ENCODE measurements at places on chromosomes 4 and X.

DNA sequence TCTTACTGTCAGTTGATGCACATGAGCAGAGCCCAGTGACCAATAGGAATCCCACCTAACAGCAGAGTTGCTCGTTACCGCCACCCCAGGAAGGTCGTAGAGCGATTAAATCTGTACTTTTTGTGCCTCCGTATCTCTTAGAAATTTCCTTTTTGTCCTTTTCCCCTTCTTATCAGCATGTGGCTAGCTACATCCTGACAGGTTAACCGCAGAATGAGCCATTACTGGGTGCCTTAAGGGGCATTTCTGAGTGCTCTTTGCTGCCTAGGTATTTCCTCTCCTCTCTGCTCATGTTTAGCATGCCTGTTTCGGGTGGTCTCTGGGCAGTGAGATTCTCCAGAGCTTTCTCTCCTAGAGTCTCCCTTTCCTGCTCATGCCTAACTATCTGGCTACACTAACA is 530.5 kb downstream of the FAM133A start:
- DNase-seq: no peak

- no peak for DNase-seq
Measured at GRCh38 chr4:87975466-87975865, at the start of gene SPP1. TSS of gene SPP1 (plus strand) at chr4:87975714. CDS start at chr4:87976896, 1,182 bp downstream.

DNA sequence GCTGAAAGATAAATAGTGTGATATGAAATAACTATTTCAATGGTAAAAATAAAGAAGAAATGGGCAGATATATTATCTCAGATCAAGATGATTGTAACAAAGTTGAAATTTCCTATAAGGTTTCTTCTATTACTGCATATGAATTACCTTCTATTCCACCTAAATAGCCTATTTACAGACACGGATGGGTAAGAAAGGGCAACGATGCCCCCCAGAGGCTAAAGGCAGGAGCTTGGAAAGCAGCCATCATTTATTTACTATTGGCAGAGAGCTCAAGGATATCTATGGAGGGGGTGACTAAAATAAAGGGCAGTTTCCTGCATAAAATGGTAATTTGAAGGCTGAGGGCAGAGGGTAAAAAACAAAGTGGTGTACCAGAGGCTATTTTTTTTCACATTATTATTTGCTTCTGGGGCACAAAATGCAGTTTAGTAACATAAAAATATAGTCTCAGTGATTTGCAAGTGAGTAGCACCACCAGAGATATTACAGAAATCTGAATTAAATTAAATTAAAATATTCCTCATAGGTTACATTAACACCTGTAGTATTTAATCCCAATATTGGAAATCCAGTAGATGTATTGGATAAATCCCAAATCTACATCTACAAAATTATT is 123.1 kb downstream of the BTC start:
- peak; percentile 76 for DNase-seq

DNA sequence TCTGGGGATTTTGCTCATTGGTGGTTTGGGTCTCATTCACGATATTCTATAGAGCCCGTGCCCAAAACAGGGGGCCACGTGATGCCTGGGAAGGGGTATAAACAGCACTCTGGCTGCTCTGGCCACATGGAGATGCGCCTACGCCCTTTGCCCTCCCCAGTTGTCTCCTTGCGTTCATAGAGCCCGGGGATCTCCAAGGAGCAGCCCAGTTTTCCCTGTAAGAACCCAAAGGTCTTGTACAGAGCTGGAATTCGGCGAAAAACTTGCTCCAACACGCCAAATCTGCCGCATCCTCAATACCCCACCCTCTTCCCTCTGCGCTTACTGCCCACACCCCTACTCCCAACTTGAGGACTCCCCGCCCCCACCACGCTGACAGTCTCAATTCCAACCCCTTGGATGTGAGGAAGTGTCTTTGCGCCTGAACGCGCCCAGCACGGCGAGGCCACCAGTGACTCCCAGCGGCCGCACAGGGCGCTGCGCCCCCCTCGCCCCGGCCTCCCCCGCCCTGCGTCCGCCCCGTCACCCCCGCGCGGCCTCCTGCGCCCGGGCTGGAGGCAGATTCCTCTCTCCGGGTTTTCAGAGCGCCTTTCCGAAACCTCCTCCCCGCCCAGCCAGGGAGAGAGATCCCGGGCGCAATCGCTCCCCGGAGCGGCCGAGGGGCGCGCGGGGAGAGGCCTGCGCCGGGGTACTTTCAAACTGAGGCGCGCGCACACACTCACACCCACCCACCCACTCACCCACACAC is at the start of gene NHS:
Gene NHS (plus strand): TSS at position 582 of the 748 bp plus-strand sequence. CDS start 558 bp downstream, outside the sequence.
- peak; percentile 67 for DNase-seq

DNA sequence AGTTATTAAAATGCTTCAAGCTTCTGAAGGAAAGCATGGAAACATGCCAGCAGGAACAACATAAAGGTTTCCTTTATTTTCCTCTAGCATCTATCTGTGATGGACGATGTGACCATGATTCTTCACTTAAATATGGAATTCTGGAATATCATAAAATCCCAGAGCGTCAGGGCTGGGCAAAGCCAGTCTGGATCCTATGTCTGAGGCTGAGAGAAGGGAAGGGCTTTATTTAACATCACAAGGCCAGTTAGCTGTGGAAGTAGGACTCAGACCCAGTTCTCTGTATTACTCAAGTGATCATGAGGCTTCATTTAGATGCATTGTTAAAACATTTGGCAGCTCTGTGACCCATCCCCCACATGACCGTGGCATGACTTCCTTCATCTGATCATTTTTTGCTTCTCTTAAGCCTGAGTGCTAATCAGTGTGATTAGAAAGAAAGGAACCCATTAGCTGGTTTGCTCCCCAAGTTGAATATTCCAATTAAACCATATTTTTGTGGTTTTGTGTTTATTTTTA is 40.9 kb upstream of the EOLA2 start:
- no peak for DNase-seq

DNA sequence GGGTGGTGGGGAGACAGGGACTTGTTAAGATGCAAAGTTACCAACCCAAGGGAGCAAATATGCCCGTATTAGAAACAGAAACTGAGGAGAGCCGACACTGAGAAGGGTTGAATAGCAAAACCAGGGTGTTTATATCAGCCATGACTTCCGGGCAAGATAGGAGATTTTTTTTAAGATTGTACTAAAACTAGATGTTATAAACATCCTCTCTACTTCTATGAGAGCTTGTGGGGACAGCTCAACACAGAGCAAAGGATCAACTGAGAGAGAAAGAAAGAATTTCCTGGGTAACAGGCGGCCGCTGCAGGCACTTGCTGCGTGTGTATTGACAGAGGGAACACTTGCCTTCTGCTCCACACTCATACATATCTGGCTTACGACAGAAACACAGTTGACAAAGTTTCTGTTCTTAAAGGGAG is 49.1 kb upstream of the FBXW7 start:
- no peak for DNase-seq

DNA sequence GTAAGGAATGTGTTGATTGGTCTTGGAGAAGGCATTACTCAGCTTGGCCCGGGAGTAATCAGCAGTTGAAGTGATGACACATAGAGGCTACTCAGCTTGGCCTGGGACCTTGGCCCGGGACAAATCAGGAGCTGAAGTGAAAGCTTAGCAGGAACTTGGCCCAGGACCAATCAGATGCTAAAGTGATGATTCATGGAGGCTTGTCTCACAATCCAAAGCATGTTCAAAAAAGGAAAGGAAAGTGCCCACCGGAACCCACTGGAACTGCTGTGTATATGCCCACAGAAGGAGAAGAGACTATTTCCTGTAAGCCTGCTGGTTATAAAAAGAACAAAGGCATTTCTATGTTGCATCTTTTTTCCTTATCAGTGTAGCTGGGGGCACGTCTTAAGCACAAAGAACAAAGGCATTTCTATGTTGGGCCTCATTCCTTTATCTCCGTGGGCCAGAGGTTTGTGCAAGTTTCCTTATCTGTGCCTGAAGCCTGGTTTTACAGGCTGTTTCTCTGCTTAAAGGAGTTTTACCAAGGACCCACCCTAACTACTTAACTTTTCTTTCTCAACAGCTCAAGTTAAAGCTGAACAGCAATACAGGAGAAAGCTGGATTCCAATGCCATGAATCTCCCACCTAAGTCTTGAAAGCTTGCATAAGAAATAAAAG is 1176.7 kb downstream of the NLGN4X start:
- DNase-seq: peak; percentile 58

DNA sequence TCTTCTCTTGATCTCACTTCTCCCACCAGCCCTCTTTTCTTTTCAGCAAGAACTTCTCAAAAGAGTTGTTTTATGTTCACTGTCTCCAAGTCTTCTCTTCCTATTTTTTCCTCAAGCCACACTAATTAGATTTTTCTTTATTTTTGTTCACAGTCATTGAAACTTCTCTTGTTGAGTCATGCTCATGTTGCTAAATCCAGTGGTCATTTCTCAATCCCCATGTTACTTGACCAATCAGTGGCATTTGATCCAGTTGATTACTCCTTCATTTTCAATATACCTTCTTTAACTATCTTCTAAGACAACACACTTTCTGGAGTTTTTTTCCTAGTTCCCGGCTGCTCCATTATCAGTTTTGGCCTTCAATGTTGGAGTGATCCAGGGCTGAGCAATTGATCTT is 103.1 kb upstream of the LSM6 start:
- DNase-seq: no peak

DNA sequence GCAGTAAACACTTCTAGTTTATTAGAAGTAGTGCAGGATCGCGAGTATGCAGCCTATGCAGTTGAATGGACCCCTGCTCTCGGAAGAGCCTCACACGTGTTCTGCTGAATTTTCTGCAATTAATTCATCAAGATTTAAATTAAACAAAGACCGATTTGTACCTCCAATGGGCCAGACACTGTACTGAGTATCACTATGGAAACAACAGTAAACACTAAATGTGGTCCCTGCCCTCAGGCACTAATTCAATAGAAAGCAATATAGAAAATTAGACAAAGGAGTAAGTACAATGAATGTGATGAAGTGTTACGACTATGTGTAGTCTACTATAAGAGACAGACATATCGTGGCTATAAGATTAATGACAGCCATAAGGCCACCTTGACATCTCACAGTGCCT is 740.3 kb upstream of the FRG1 start:
- DNase-seq: no peak

DNA sequence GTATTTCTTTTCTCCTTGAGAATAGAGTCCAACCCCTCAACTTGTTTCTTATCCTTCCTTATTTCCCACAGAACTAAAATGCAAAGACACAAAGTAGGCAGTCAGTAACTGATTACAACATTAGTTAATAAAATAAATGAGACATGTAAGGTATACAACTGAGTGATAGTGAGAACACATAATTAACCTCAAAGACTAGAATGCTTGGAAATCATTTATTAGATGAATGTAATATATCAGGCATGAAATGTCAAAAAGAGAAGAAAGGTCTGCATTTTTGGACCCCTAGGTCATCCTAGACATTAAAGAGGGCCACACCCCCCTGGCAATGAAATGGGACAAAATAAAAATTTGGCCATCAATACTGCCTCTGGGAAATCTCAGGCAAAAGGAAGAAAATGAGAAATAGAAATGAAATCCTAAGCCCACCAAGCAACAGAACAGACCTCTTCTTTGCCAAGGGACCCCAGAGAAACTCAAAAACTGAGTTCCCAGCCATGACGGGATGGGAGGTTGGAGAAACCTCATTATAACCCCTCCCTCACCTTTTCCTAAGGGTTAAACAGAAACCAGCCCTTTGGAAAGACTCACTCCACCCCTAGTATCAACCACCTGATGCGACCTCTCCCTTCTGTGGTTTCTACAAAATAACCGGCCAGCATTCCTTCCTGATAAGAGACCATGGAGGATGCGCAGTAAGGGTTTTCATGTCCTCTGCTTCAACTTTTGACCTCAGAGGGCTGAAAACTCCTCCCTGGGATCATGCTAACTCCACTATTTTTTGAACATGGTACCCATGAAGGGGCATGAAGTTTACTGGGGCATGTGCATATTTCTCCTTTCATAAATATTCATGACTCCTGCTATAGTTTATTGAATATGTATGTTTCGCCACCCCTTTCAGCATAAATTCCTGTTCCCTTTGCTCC is 90.0 kb upstream of the EXOC1L start:
- DNase-seq: peak; percentile 21

DNA sequence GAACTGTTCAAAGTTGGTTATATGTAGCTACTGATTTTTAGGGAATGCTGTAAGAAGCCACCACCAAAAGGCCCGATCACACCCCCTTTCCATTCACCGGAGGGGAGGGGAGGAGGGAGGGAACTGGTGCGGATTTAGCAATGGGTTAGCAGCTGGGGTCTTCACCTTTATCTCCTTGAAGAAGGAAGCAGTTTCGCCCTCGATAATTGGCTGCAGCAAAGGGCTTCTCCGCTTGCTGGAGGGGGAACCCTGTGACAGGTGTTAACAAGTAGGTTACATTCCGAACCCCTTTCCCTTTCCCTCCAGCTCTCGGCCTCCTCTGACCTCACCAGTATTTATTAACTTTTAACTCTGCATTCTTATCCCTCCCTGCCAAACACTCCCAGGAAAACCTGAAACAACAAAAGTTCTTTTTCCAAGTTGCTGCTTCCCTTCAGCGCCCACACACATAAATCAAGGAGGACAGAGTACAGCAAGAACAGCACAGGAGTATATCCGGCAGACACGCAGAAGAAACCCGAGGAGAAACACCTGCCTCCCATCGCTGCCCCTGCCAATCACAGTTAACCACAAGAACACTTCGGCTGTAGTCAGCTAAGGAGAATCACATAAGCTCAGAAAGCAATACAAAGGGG is 39.8 kb upstream of the NAP1L5 start:
- peak; percentile 27 for DNase-seq

- DNase-seq: no peak
Measured at GRCh38 chrX:8811611-8812010, 10.4 kb upstream of the FAM9A start.

- peak; percentile 57 for DNase-seq
Measured at GRCh38 chr4:22897520-22898108, 204.9 kb downstream of the GBA3 start.

DNA sequence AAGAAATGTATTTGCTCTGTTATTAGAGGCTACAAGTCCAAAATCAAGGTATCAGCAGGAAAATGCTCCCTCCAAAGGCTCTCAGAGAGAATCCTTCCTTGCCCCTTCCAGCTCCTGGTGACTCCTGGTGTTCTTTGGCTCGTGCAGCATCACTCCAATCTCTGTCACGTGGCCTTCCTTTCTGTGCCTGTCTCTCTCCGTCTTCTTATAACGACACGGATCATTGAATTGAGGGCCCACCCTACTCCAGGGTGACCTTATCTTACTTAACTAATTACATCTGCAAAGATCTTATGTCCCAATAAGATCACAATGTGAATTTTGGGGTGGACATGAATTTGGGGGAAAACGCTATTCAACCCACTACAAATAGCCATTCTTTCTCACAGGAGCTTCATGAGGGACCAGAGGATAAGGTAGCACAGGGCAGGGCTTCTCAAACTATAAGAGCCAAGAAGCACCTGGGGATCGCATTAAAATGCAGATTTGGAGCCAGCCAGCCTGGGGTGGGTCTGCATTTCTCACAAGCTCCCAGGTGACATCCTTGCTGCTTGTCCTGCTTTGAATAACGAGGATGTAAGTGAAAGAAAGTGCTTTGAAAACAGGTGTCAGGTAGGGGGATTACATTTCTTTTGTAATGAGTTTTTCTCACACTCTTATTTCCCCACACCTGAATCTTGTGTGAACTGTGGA is 41.9 kb upstream of the APLN start:
- no peak for DNase-seq

GRCh38 chrX:73817393-73818199 is 254.6 kb downstream of the CHIC1 start:
- no peak for DNase-seq
